ENCODE measurements at places on chromosomes 5 and 9.

- no peak for DNase-seq
These were observed 211.7 kb upstream of the MVB12B start for GRCh38 chr9:126114850-126115460.

DNA sequence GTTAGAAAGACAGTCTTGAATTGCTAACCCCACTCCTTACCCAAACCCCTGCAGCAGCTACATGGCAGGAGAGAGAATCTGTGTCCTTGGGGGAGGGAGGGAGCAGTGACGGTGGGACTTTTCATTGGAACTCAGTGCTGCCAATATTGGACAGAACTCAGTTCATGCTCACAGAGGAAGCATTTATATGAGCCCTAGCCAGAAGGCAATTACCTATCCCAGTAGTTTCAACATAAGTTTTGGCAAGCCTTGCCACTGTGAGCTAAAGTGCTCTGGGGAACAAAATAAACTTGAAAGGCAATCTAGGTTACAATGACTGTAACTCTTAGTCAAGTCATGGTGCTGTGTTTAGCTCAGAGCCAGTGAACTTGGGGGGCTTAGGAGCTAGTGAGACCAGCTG, 1013.4 kb upstream of the COX7C start:
- no peak for DNase-seq

DNA sequence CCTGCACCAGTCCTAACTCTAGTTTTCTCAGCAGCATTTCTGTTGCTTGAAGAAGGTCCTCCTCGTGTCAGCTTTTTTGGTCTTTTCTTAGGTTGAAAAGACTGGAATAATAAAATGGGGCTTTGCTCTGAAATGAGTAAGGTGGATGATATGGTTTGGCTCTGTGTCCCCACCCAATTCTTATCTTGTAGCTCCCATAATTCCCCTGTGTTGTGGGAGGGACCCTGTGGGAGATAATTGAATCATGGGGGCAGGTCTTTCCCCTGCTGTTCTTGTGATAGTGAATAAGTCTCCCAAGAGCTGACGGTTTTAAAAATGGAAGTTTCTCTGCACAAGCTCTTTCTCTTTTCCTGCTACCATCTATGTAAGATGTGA, 53.6 kb downstream of the LIX1 start:
- no peak for DNase-seq

- no peak for DNase-seq
These were observed 9.8 kb upstream of the GDNF start for GRCh38 chr5:37849641-37850040.

- DNase-seq = no peak
These were observed 46.9 kb downstream of the TMOD1 start for GRCh38 chr9:97548379-97548778.

- no peak for DNase-seq
These were observed 69.0 kb downstream of the ALDH1A1 start for GRCh38 chr9:72883875-72884274.

DNA sequence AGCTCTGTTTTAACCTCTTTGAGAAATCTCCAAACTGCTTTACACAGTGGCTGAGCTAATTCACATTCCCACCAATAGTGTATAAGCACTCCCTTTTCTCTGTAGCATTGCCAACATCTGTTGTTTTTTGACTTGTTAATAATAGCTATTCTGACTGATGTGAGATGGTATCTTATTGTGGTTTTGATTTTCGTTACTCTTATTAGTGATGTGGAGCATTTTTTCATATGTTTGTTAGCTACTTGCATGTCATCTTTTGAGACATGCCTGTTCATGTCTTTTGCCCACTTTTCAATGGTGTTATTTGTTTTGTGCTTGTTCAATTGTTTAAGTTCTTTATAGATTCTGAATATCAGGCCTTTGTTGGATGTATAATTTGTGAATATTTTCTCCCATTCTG, 225.2 kb upstream of the TRPC7 start:
- DNase-seq = no peak

GRCh38 chr9:11064909-11065308, 452.1 kb upstream of the PTPRD start:
- DNase-seq = no peak

- DNase-seq = no peak
These were observed 21.9 kb upstream of the NSMF start for GRCh38 chr9:137480686-137481683.

DNA sequence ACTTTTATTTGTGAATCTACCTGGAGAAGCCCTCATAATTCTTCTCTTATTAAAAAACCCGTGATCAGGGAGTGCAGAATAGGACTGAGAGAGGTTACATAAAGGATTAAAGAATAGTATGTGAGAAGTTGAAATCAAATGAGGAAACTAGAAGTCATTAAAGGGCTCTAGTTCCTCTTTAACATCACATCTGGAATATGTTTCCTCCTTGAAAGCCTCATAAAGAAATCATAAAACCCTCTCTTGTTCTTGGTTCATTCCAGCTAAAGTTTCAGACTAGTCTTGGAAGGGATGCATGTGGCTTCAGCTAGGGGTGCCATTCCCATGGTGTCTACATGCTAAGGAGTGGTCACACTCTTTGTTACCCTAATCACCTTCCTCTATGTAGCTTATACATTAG, 5.7 kb upstream of the C5orf46 start:
- DNase-seq = no peak

DNA sequence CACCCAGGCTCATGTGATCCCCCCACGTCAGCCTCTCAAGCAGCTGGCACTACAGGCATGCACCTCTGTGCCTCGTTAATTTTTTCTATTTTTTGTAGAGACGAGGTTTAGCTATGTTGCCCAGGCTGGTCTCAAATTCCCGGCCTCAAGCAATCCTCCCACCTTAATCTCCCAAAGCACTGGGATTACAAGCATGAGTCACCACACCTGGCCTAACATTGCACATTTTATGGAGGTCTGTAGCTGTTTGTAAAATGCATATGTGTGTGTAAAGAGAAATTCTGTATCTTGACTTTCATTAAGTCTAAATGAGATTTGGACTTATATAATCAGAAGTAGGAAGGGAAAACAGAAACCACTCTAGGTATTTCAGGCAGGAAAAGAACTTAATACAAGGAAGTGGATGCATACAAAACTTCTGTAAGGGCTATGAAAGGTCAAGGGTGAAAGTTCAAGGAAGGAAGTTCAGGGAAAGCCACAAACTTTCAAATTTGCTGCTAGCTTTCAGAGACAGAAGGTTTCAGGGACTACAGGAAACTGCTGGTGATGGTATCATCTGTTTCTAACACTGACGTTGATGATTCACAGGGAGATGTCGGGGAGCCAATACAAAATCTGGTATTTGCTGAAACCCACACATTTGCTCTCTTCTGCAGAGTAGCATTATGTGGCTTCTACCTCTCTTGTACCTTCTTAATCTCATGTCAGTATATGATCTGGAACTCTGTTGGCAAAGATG, 209.4 kb downstream of the PIK3R1 start:
- DNase-seq = no peak

- no peak for DNase-seq
These were observed 8.8 kb upstream of the SLC6A7 start for GRCh38 chr5:150181027-150181426.

DNA sequence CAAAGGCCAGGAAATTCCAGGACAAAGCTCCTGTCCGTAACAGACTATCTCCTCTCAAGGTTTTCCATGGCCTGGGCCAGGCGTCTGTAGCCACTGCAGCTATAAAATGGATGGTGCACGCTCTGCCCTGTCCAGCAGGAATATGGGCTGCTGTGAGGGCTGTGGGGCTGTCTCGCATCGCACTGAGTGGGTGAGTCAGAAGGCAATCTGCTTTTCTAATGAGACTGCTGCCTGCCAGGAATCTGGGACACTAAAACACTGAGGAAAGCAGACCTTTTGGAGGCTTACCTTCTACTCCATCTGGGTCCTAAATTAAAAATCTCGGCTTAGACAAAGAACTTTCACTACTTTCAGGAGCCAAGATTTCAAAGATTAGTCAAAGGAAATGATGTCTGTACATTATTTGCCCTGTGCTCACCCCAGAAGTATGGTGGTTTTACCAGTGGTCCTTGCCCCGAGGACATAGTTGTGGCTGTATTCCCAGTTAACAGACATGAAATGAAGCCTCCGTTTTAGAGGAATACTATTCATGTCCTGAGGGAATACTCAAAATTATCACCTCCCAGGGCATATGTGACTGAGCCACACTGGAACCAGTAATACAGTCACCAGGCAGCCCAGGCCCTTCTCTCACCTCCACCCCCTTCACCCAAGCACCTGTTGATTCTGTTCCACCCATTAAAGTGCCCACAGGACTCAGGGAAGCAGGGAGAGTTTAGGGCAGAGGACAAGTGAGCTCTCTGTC, 56.4 kb downstream of the PFDN1 start:
- no peak for DNase-seq

DNA sequence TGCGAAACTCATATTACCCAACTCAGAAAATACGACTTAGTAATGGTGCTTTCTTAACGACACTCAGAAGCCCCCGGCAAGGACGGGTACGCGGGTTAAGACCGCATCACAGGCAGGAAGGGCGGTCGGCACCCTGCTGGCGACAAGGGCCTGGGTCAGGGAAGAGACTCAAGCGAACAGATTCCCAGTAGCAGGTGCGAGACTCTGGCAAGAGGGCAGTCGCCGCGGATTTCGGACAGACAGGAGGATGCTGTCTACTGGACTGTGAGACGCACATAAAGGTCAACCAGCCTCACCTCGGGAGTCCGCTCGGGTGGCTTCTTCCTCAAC, 398 bp downstream of the RAPGEF6 start:
- no peak for DNase-seq

DNA sequence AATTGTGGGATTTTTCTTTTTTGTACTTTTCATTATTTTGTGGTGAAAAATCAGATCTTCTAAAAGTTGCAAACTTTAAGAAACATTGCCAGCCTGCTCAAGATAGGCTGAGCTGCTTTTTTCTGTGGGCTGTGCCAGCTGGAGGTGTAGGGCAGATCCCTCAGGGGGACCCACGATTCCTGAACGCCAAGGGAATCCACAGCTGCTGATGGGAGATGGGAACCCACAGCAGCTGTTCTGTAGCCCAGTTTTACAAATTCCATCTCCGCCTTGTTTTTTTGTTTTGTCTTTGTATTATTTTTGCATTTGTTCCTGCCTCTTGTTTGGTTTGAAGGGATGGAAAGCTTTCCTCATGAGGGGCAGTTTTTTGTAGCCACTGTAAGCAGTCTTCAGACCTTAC, 91.0 kb downstream of the WWC1 start:
- DNase-seq = no peak

- peak; percentile 26 for DNase-seq
These were observed 28.1 kb downstream of the NTRK2 start for GRCh38 chr9:84697509-84698114.

- DNase-seq = peak; percentile 36
These were observed 29.9 kb upstream of the C7 start for GRCh38 chr5:40879163-40879942.

GRCh38 chr5:169299663-169300467, 1.1 kb downstream of the SLIT3 start:
- DNase-seq = no peak

GRCh38 chr5:52560366-52560765, 227.3 kb upstream of the ITGA1 start:
- DNase-seq = no peak

GRCh38 chr5:102411-103043, 10.6 kb downstream of the PLEKHG4B start:
- no peak for DNase-seq

- no peak for DNase-seq
These were observed 46.5 kb downstream of the ZNF474 start for GRCh38 chr5:122175852-122176251.

GRCh38 chr5:6506611-6507010, 58.0 kb downstream of the UBE2QL1 start:
- DNase-seq = no peak

DNA sequence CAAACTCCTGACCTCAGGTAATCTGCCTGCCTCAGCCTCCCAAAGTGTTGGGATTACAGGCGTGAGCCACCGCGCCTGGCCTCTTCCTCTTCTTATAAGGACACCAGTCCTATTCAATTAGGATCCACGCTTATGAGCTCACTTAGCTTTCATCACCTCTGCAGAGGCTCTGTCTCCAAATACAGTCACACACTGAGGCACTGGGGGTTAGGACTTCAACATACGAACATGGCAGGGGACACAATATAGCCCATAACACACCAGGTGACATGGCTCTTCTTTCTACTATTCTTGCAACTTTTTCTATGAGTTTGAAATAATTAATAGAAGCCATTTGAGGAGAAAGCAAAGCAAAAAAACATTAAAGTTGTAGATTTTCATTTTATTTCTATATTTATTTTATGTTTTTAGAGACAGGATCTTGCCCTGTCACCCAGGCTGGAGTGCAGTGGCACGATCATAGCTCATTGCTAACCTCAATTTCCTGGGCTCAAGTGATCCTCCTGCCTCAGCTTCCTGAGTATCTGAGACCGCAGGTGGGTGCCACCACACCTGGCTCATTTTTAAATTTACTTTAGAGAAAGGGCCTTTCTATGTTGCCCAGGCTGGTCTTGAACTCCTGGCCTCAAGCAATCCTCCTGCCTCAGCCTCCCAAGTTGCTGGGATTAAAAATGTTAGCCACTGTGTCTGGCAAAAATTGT, 6.0 kb upstream of the PRRT1B start:
- DNase-seq = no peak

DNA sequence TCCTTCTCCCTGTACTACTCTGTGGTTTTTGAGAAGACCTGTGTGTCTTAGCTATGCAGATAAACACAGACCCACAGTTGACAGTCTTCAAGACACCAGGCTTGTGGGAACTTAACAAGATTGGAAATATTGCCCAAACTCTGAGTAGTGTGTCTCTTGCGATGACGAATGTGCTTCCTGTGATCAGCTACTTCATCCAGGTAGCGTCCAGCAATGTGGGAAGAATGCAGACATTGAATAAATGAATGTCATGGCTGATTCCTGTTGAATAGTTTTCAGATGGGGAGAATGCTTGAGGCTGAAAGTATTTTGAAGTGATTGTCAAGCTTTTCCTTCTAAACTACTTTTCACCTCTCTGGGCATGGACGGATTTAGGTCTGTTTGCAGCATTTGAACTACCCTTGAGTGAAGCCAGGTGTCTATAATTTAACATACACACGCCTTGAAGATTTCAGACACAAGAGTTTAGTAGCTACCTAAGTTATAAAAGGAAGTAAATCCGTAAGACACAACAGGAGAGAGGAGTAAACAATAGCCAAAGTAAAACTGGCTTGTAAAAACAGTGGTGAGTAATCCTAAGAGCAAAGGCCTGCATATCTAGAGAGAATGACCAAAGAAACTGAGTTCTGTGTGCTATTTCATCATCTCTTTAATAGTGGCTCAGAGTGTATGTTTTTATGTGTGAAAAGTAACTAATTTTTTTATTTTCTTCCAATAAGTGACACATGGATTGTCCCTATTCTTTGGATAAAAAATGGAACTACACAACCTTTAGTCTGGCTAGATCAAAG, 30.0 kb upstream of the ARL14EPL start:
- DNase-seq = no peak

DNA sequence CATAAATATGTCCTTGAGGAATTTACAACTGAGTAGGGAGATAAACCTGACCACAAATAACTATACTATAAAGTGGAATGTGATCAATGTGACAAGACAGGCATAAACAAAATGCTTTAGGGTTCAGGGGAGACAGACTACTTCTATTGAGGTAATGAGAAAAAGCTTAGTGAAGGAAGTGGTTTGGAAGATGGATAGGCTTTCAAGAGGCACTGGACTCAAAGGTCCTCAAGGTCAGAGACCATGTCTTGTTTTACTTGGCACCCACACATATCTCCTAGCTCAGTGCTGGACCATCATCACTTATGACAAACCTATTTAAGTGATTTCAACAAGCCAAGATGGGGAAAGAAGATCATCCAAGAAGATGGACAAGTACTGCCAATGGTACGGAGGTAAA, 257.8 kb downstream of the BNC2 start:
- no peak for DNase-seq

- DNase-seq = no peak
These were observed 589.5 kb downstream of the IRX1 start for GRCh38 chr5:4185127-4185526.

GRCh38 chr5:126516133-126516532, 78.9 kb downstream of the ALDH7A1 start:
- no peak for DNase-seq
